ENCODE measurements at places on chromosomes 11 and 22. TPM values are rescaled to one million over a fixed set of nuclear protein-coding genes. Genes with fewer than 3 reads are reported as not detected.

- no peak overlapping the region for H3K4me3 ChIP-seq
- no peaks in the 10 kb centered on the region for H3K36me3 ChIP-seq
- H3K27ac ChIP-seq: no peak overlapping the region
- H3K27me3 ChIP-seq: no peaks in the 10 kb centered on the region
- peaks cover 9% of the 10 kb centered on the region for H3K4me1 ChIP-seq
These were observed 64.8 kb downstream of the CADM1 start for GRCh38 chr11:115439385-115439784.

OR52I1 gene
- not detected for total RNA-seq

DNA sequence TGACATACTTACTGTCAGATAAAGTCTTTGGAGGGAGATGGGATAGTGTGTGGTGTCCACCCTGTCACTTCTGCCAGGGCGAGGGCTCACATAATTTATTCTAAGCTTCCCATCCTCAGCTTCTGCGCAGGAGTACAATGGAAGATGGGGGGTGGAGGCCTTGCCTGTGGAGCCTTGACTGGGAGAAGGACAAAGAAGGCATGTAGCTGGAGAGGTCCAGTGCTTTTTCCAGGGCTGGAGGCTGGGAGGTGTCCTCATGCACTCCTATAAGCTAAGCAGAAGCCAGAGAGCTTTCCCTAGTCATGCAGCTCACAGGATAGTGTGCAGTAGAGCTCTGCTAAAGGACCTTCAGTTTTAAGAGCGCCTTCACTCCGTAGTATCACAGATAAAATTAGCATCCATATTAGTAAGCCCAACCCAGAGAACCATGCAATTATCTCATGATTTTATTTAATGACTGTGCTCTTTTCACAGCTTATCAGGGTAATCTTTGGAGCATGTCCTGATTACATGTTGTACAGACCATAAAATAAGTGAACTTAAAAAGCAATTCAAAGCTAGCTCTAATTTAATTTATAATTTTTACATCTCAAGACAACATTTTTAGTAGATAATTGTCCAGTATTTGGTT lies 148.3 kb downstream of the TEAD1 start:
- H3K4me3 ChIP-seq: no peak overlapping the region
- peaks cover 17% of the 10 kb centered on the region for H3K4me1 ChIP-seq
- no peaks in the 10 kb centered on the region for H3K27me3 ChIP-seq
- no peak overlapping the region for H3K27ac ChIP-seq
- no peak for DNase-seq

DNA sequence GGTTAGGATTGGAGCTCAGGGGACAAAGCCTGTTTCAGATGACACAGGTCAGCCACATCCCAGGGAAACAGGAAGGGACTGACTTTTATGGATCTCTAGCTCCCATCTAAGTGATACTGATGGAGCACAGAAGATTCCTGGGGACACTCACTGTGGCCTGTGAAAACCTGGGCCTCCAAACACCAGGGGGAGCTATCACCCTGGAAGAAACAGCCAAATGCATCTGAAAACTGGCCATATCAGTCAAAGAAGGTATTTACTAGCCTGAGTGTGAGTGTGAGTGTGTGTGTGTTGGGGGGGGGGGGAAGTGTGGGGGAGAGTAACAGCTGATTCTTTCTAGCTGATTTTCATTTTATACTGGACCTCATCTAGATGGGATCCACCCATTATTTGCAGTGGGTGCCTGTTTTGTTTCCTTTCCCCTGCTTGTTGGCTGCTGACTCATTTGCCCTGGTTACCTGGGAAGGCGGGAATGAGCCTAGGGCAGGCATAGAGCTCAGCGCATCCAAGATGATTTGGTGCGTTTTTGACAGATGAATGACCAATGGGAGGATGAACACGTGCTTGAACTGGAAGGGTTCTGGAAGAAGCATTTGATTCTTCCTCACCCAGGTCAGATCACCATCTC lies 284.0 kb downstream of the KIRREL3 start:
- H3K27me3 ChIP-seq: peaks cover 12% of the 10 kb centered on the region
- no peak overlapping the region for H3K27ac ChIP-seq
- no peak overlapping the region for H3K4me3 ChIP-seq
- DNase-seq: no peak
- no peaks in the 10 kb centered on the region for H3K4me1 ChIP-seq

RBMXL2 gene
- not detected for total RNA-seq

GRCh38 chr11:13701506-13701905 lies 33.0 kb downstream of the FAR1 start:
- no peak for DNase-seq
- no peaks in the 10 kb centered on the region for H3K4me1 ChIP-seq
- peaks cover 33% of the 10 kb centered on the region for H3K36me3 ChIP-seq
- no peak overlapping the region for H3K4me3 ChIP-seq
- no peaks in the 10 kb centered on the region for H3K27me3 ChIP-seq

DNA sequence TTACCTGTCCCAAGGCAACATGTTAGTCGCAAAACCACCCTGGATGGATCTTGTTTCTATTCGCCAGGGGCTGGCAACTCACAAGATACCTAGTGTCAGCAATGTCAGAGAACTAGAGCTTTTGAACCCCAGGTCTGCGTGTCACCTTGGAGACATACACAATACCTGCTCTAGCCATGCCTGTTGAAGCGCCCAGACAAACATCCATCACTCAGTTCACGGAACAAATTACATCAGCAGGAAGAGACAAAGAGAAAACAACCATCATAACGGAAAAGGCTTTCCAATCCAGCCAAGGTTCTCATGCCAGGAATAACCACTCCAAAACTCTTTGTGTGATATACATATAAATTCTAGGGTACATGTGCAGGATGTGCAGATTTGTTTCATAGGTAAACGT lies 2.2 kb downstream of the CD59 start:
- peak overlapping the region; percentile 96 for H3K27ac ChIP-seq
- H3K4me1 ChIP-seq: peaks cover 52% of the 10 kb centered on the region
- no peaks in the 10 kb centered on the region for H3K27me3 ChIP-seq

GRCh38 chr11:59559886-59560285 lies 48.5 kb downstream of the OR4D9 start:
- no peaks in the 10 kb centered on the region for H3K36me3 ChIP-seq
- peak overlapping the region; percentile 83 for H3K27ac ChIP-seq
- H3K27me3 ChIP-seq: no peaks in the 10 kb centered on the region
- peaks cover 18% of the 10 kb centered on the region for H3K4me1 ChIP-seq
- peak overlapping the region; percentile 73 for H3K4me3 ChIP-seq

- peak overlapping the region; percentile 46 for H3K4me3 ChIP-seq
- H3K27ac ChIP-seq: no peak overlapping the region
- DNase-seq: peak; percentile 75
These were observed 666 bp upstream of the OVOL1 start for GRCh38 chr11:65786008-65786785.

GRCh38 chr11:35579557-35580396 lies 38.5 kb upstream of the FJX1 start:
- H3K27ac ChIP-seq: no peak overlapping the region
- no peaks in the 10 kb centered on the region for H3K36me3 ChIP-seq
- DNase-seq: no peak
- peaks cover 3% of the 10 kb centered on the region for H3K27me3 ChIP-seq

GRCh38 chr11:2928605-2929530 lies at the start of gene PHLDA2:
Gene PHLDA2 (minus strand): TSS chr11:2929420. CDS start chr11:2929364, 56 bp downstream.
- peaks cover 18% of the 10 kb centered on the region for H3K4me1 ChIP-seq
- peak within 1 kb of the TSS; percentile 62 for H3K27ac ChIP-seq

- H3K27me3 ChIP-seq: peaks cover 11% of the 10 kb centered on the region
- DNase-seq: no peak
These were observed 19.4 kb upstream of the LMO1 start for GRCh38 chr11:8283100-8283464.

MMP13 gene
- total RNA-seq: not detected

CCDC87 gene
- 0.26 TPM for total RNA-seq

GRCh38 chr11:83480811-83481210 lies 194.6 kb upstream of the CCDC90B start:
- no peaks in the 10 kb centered on the region for H3K4me1 ChIP-seq
- no peak overlapping the region for H3K4me3 ChIP-seq
- no peak overlapping the region for H3K27ac ChIP-seq
- no peaks in the 10 kb centered on the region for H3K36me3 ChIP-seq
- no peak for DNase-seq

GRCh38 chr11:119491753-119492510 lies 69.0 kb upstream of the THY1 start:
- no peaks in the 10 kb centered on the region for H3K36me3 ChIP-seq
- H3K27ac ChIP-seq: no peak overlapping the region
- DNase-seq: no peak
- H3K4me3 ChIP-seq: no peak overlapping the region
- no peaks in the 10 kb centered on the region for H3K27me3 ChIP-seq

RGL4 gene
- total RNA-seq: 1.2 TPM

DNA sequence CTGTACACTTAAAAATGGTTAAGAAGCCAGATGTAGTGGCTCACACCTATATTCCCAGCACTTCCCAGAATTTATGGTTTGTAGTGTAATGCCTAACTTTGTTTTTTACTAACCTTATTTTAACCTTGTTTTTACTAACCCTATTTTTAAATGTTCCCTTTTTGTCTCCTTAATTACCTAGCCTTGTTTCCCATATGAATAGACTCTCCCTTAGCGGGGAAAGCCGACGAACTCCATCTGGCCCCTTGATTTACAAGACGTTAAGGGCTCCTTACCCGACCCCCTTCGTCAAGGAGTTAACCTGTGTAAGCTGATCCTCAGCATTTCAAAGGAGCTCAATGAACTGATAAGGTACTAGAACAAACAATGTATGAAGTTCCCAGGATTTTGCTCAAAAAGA lies 17.1 kb downstream of the APOBEC3H start:
- no peaks in the 10 kb centered on the region for H3K4me1 ChIP-seq
- H3K27ac ChIP-seq: no peak overlapping the region
- H3K36me3 ChIP-seq: no peaks in the 10 kb centered on the region
- H3K4me3 ChIP-seq: no peak overlapping the region
- no peak for DNase-seq

GRCh38 chr11:62430425-62430824 lies 11.6 kb downstream of the SCGB1A1 start:
- peaks cover 23% of the 10 kb centered on the region for H3K4me1 ChIP-seq
- no peaks in the 10 kb centered on the region for H3K36me3 ChIP-seq
- no peak overlapping the region for H3K4me3 ChIP-seq
- no peak overlapping the region for H3K27ac ChIP-seq
- no peak for DNase-seq
- H3K27me3 ChIP-seq: no peaks in the 10 kb centered on the region

GRCh38 chr11:75493626-75494025 lies 32.1 kb downstream of the GDPD5 start:
- no peak for DNase-seq
- H3K36me3 ChIP-seq: no peaks in the 10 kb centered on the region
- no peaks in the 10 kb centered on the region for H3K27me3 ChIP-seq
- H3K4me3 ChIP-seq: no peak overlapping the region
- H3K27ac ChIP-seq: no peak overlapping the region
- peaks cover 2% of the 10 kb centered on the region for H3K4me1 ChIP-seq

DNA sequence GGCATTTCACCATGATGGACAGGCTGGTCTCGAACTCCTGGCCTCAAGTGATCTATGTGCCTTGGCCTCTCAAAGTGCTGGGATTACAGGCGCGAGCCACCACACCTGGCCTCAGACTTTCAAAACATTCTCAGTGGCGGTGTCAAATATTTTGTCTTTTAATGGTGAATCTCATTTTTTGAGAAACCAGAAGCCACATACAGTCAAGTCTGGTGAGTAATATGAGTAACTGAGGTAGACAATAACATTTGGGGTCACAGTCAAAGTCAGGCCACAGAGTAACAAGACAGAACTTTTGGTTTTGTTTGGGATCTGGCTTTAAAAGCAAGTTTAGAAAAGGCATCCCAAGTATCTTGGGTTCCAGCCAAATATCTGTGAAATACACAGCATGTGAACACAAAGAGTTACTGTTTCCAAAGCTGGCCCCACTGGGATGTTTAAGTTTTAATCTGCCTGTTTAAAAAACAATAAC lies 5.6 kb upstream of the TMA7B start:
- DNase-seq: no peak
- H3K27ac ChIP-seq: peak overlapping the region; percentile 3
- H3K4me3 ChIP-seq: no peak overlapping the region
- peaks cover 49% of the 10 kb centered on the region for H3K27me3 ChIP-seq

DNA sequence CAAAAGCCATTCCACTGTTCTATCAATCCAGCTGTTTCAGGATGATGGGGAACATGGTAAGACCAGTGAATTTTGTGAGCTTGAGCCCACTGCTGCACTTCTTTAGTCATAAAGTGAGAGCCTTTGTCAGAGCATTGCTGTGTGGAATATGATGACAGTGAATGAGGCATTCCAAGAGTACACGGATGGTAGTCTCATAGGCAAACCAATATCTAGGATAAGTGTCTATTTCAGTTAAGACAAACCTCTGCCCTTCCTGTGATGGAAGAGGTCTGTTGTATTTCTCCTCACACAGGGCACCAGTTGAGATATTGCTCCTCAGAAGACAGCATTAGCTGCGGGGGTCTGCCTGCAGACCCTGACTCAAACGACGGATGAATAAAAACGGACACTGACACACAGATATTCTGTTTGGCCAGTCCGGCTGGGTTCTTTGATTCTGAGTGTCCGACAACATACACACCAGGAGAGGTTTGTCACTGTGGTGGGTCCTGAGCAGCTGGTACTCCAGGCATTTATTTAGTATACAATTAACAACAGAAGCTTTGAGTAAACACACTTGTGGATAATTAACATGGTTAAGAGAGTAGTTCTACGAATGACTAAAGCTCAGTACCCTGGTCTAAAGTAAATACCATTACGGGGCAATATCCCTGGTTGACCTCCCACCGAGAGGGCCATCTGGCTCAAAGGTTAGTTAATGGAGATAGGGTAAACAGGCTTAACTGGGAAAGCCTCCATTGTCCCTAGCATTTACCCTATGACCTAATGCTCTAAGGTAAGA lies 121.7 kb downstream of the ZNF280B start:
- DNase-seq: no peak
- no peaks in the 10 kb centered on the region for H3K4me1 ChIP-seq
- H3K27ac ChIP-seq: no peak overlapping the region
- H3K36me3 ChIP-seq: no peaks in the 10 kb centered on the region
- H3K27me3 ChIP-seq: no peaks in the 10 kb centered on the region

DNA sequence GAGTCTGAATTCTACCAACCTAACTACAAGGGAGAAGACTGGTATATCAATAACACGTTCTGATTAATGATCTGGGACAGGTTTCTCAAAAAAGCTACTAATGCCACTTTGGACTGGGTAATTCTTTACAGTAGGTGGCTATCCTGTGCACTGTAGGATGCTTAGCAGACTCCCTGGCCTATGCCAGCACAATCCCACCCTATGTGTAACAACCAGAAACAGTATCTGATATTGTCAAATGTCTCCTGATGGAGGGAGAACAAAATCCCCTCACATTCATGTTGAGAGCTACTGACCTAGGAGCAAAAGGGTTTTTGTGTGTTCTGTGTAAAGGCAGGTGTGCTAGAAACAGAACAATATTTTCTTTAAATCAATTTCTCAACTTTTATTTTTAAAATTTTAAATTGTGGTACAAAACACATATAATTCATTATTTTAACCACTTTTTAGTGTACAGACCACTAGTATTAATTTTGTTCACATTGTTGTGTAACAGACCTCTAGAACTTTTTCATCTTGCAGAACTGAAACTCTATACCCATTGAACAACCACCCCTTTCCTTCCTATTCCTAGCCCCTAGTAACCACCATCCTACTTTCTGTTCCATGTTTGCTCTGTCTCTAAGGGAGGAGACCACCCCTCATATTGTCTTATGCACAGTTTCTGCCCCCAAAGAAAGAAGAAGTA lies 2.1 kb upstream of the MS4A6A start:
- no peak for DNase-seq
- H3K27ac ChIP-seq: peak overlapping the region; percentile 36
- H3K36me3 ChIP-seq: no peaks in the 10 kb centered on the region
- no peak overlapping the region for H3K4me3 ChIP-seq
- no peaks in the 10 kb centered on the region for H3K27me3 ChIP-seq
- no peaks in the 10 kb centered on the region for H3K4me1 ChIP-seq

PTPN5 gene
- 0.81 TPM for total RNA-seq
